ENCODE measurements at places on chromosomes 16 and 17. TPM values are rescaled to one million over a fixed set of nuclear protein-coding genes. Genes with fewer than 3 reads are reported as not detected.
A peak's percentile ranks its signal among the peaks of the same experiment; 100 is the strongest.

Gene METTL16
- 18.0 TPM for total RNA-seq

Gene AATF
- 78.9 TPM for total RNA-seq

Gene ALOX15B
- 0.07 TPM for total RNA-seq

Gene PABPN1L
- total RNA-seq = not detected

Gene OMG
- not detected for total RNA-seq

Gene CSH2
- not detected for total RNA-seq

Gene PLA2G10
- 0.22 TPM for total RNA-seq

Gene WSCD1
- total RNA-seq = 55.6 TPM

Gene TOM1L2
- total RNA-seq = 19.4 TPM

Gene CIBAR2
- not detected for total RNA-seq

DNA sequence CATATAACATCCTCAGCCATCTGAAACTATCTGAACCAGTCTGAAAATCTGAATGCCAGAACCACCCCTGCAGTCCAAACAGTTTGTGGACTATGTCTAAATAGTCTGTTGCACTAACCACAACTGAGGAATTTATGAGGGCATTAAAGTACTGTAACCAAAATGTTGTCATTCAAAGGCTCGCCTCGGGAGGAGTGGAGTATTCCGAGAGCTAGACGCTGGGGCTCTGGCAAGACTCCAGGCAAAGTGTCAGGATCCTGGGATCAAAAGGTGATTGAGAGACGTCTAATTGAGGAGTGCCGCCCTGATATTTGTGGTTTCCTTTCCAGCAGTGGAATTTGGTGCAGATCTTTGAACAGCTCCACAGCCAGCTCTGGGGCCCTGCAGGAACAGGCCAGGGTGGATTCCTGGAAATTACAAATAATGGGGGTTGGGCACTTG lies 142.9 kb upstream of the MYOCD start:
- DNase-seq = no peak

DNA sequence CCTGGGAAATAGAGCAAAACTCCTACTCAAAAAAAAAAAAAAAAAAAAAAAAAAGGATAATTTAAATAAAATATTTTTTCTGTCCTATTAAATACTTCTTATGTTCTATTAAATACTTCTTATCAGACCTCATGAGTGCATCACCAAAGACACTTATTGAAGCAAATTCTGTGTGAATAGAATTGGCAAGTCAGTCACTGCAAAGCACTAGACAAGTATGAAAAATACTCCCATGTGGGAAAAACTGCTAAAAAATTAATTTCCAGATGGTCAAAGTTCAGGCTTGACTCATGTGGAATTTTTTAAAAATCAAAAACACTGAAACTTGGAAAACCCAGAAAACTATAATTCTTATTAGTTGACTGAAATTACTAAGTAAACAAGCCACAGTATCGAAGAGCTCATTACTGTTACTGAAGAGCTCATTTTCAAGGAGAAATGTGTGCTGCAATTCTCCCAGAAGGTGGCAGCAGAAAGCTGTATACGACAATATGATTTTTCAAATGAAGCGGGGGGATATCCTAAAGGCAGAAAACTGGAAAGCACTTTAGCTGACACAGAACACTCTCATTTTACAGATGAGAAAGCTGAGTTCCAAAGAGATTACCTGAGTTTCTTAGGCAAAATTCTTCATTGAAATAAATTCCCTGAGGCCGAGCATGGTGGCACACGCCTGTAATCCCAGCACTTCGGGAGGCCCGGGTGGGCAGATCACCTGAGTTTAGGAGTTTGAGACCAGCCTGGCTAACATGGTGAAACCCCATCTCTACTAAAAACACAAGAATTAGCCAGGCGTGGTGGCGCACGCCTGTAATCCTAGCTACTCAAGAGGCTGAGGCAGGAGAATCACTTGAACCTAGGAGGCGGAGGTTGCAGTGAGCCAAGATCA lies 15.9 kb upstream of the FBXO47 start:
- no peak for DNase-seq

DNA sequence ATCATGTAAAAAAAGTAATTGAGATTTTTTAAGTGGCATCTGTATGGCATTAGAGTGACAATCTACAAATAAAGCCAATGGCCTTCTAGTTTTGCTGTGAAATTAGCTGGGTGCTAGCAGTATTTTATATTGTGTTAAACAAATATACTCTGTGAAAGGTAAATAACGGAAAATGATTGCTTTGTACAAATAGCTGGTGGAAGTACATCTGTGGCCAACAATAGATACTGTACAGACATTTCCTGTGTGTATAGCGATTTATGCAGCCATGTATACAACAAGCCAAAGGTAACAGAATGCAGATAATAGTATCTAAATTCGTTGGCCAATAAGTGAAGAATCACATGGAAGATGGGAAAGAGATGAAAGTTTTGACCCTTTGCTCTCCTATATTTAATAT lies 26.6 kb downstream of the IQCK start:
- no peak for DNase-seq

DNA sequence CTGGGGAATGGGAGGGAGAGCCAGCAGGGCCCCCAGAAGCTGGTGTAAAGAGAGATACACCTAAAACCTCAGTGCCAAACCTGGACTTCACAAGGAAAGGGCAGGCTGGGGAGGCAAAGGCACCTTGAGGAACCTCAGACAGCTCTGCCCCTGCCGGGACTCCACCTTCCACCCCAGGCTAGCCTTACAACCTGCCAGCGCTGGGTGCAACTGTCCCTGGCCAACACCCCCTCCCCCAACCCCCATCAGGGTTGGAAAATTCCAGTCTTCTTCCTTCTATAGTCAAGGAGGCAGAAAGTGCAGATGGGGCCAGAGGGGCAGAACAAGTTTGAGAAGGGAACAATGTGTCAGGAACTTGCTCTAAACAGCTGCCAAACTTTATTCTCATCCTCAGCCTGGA lies 2.2 kb downstream of the YBX2 start:
- DNase-seq = no peak

DNA sequence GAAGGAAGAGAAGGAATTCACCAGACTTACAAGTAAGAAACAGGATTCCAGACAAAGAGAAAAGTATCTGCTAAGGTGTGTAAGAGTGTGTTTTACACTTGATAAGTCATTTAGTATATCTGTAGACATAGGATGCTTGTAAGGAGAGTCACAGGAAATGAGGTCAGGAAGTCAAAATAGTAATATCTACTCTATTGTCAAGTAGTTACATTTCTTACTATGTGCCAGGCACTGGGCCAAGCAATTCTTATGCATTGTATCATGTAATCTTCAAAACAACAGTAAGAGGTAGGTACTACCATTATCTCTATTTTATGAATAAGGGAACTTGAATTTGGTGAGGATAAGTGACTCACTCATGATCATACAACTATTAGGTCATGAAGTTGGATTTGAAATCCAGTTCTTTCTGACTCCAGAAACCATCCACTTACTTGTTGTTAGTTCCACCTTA lies 129.1 kb downstream of the SNX11 start:
- no peak for DNase-seq

- DNase-seq = no peak
Measured at GRCh38 chr17:1762901-1763898, 1.3 kb downstream of the SERPINF1 start.

GRCh38 chr17:55161935-55162555 lies 102.7 kb upstream of the HLF start:
- peak; percentile 97 for DNase-seq

DNA sequence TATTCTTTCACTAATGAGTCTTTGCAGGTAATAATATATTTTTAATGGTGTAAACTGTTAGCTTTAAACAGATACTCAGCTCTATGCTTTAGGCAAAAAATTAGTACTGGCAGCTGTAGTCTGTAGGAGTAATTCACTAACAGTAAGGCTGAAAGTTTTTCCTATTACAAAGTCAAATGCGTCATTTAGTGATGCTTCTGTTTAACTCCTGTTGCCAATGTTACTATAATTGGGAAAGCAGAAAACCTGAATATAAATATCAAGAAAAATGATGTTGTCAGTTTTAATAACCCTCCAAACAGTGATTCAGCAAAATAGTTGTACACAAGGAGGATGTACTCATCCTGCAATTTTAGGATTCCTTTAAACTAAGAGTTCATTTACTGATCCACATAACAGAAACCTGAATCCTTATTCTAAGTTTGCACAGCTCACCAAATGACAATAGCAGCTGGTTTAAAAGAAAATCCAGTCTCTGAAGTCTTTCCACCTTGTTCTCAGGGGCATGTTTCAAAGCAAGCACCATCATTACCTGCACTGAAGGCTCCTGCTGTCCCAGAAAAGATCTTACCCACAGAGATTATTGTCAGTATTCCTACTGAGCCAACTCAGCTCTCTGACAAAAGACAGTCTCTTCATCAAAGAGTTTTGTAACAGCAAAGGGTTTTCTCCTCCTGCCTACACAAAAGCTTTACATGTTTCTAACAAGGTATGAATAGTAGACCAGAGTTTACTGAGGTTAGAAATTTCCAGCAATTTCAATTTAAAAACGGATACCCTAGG lies 4.2 kb downstream of the CDR2 start:
- DNase-seq = no peak

DNA sequence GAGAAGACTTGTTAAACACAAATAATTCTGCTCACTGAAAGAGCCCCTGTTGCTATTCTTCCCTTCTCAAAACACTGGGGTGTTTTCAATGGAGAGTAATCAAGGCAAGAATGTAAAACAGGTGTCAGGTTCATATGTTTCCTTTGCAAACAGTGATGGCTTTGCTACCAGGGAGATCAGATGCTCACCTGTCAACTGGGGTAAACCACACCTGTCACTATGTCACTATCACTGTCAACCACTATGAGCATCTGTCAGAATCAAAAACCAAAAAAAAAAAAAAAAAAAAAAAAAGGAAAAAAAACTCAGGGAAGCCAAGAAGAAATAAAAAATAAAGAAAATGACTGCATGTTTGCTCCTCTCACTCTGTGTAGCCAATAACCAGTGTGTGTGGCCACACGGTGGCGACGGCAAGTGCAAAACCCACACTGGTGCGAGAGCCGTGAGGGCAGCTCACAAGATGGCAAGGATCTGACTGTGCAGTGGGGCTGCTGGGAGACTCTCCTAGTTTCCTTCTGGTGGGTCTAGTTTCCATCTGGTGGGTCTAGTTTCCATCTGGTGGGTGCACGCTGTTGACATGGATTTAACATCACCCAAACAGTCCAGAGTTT lies 22.7 kb downstream of the USP22 start:
- DNase-seq = no peak

GRCh38 chr17:1703063-1703462 lies 7.1 kb downstream of the TLCD2 start:
- no peak for DNase-seq

DNA sequence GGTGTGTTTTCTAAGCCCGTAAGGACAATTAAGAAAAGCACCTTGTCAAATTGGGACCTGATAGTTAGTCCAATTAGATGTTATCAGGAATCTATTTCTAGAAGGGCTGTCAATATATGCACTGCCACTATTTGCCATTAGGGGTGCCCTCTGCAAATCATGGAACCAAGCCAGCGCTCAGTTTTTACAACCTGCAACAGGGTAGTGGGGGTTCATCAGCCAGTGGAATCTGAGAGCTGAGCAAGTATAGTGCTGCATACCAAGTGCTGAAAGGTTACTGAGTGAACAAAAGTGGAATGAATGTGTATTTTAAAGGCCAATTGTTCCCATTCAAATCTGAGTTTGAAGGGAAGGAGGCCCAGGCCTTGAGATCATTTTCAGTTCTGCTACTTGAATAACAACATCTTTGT lies 10.4 kb downstream of the PRR11 start:
- DNase-seq = peak; percentile 31

- no peak for DNase-seq
Measured at GRCh38 chr17:76219670-76220383, 20.5 kb downstream of the RNF157 start.

- no peak for DNase-seq
Measured at GRCh38 chr16:57999366-57999970, 1.0 kb downstream of the ZNF319 start.

GRCh38 chr16:11543661-11544393 lies 42.9 kb downstream of the LITAF start:
- DNase-seq = no peak

DNA sequence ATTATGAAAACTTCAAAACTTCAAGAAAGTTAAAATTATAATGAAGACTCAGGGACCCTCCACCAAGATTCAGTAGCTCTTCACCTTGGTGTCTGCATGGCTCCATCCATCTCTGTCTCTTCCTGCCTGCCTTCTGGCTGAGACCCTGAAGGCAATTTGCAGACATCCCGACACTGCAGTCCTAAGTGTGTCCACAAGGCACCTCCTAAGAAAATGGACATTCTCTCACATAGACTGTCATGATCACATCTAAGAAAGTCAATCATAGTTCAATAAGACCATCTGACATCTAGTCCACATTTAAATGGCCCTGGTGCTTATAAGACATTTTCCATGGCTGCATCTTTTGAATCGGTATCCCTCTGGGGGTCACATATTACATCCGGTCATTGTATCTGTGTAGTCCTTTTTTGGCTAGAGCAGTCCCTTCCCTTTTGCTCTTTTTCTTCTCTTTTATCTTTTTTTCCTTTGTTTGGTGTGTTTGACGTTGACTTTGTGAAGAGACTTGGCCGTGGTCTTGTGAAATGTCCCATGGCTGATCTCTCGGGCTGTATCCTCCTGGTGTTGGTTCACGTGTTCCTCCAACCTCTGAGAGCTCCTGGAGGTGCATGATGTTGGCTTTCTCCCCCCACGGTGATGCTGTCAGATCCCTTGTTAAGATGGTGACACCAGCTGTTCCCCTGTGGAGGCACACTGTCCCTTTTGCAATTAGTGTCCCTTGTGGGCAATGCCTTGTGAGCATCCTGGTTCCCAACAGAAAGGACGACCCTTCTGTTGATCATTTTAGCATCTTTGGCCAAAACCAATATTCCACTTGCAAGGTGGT lies 5.0 kb upstream of the TNFRSF13B start:
- no peak for DNase-seq

GRCh38 chr17:36183001-36183971 lies 6.8 kb upstream of the TBC1D3B start:
- DNase-seq = no peak

DNA sequence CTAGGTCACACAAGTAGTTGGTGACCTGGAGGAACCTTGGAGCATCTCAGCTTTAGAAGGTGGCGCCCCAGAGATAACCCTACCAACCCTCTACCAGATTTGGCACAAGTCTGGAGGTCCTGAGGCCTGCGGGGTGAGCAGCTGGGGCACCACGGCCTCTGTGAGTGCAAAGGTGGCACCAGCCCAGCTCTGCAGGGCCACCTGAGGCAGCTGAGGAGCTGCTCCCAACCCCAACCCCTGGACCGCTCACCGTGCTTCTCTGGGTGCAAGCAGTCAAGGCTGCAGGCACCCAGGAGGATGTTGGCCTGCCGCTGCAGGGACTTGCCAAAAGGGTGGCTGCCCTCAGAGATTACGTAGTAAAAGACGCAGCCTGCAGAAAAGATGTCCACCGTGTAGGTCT lies 28.4 kb upstream of the ICAM2 start:
- DNase-seq = no peak

DNA sequence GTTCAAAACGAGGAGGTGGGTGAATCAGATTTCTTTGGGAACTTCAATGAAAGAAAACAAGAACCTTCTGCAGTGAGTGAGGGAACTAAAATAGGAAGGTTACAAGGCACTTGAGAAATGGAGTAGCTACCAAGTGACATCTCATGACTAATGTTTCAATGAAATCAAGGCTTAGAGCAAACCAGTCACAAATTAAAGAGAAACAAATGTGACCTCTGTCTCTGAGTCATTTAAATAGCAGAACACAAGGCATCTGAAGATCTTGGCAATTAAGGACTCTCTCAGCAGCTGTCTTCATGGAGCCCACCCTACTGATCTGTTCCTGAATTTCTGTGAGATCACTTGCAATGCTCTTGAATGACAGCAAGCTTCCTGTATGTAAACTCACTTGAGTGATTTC lies 109.5 kb downstream of the CDH11 start:
- no peak for DNase-seq
